ENCODE measurements at places on chromosomes 4 and X.

DNA sequence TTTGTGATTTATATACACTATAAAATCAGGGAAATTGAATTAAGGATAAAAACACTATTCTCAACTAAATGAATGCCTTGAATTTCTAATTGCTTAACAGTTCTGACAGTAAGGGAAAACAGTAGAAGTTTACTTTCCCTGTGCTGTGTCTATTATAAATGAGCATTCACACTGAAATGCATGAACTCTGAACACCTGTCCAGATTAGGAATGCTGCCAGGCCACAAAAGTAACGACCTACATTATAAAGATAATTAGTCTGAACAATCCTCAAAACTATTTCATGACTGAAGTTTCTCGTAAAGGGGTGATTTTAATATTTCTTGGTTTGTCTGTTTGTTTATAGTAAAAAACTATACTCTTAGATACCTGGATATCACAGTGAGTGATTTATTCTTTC lies 2.0 kb downstream of the NDST3 start:
- DNase-seq, result no peak

DNA sequence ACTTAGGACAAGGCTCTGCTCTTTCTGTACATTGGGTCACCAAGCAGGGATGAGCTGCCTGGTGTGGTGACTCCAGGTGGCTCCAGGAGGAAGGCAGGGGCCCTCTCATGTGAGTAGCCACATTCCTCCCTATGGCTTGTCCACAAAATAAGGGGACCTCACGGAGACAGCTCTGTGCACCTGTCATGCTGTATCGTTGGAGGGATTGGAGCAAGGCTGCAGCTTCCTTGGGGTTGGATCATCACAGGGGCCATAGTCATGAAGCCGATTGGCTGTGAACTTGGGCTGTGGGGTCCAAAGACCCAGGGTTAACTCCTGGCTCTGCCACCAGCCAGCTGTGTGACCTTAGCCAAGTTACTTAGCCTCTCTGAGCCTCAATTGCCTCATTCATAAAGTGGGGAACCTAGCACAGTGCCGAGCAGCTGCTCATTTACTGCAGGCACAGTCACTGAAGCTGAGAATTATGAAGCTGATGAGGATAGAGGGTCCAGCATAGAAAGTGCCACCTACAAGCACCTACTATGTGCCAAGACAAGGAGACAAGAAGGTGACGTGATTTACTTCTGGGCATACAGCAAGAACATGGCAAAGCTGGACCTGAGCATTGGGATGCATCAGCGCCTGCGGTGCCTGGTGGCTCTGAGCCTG lies 11.8 kb upstream of the KIAA0232 start:
- DNase-seq, result no peak

DNA sequence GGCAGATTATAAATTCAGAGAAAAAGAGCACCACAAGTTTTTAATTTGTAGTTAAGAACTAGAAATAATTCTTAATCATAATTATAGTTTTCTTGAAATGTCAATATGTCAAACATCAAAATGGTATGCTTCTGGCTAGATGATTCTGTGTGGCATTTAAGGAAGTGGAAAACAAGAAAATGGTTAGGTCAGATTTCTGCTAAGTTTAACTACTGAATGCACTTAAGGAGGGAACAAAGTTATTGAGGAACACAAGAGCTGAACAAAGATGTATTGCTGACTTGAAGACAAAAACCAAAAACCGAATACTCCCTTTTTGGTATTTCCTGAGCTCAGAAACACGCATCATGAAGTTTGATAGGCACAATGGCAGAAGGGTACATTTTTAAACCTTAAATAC lies 58.7 kb upstream of the GPR34 start:
- no peak for DNase-seq

GRCh38 chr4:14431155-14432134 lies 570.8 kb upstream of the CPEB2 start:
- no peak for DNase-seq

GRCh38 chr4:145181091-145181501 lies 707 bp upstream of the OTUD4 start:
- DNase-seq, result no peak

DNA sequence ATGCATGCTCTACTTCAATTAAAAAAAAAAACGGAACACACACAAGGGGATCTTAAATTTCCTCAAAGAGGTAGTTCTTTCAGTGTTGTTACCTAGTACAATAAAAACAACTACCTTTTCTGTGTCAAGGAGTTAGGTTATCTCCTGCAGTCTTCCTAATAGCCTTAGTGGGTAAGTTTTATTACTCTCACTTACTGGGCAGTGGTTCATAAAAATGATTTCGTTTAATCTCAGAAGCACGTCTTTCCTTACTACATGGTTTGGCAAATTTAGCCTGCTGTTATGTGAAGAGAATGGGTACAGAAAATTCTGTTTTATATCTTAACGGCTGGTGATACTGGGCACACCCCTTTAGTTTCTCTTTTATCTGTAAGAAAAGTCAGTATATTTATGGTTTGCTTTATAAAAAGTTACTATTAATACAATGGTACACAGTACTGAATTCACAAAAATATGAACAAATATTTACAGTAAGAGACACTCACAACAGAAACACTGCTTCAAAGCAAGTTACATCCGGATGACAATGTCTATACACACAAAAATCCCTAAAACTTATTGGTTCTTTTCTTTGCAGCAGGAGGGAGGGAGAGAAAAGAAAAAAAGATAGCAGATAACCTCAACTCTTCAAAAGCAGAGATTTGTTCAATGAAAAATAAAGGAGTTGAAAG lies 8.8 kb downstream of the ADH5 start:
- no peak for DNase-seq

Measured in stimulated activated CD8-positive, alpha-beta memory T cell treated with anti-CD3 and anti-CD28 coated beads, Interleukin-4, amount 100 ng/mL, for 24 hours (primary cell).